Right forelimb (tissue), 1 donor: ENCODE measurements at places on chromosomes 1 and 21.

GRCh38 chr1:35707601-35708440, 10.9 kb downstream of the C1orf216 start:
- peak; percentile 69 for DNase-seq

GRCh38 chr1:2480236-2480985, 4.3 kb downstream of the PLCH2 start:
- DNase-seq: no peak

DNA sequence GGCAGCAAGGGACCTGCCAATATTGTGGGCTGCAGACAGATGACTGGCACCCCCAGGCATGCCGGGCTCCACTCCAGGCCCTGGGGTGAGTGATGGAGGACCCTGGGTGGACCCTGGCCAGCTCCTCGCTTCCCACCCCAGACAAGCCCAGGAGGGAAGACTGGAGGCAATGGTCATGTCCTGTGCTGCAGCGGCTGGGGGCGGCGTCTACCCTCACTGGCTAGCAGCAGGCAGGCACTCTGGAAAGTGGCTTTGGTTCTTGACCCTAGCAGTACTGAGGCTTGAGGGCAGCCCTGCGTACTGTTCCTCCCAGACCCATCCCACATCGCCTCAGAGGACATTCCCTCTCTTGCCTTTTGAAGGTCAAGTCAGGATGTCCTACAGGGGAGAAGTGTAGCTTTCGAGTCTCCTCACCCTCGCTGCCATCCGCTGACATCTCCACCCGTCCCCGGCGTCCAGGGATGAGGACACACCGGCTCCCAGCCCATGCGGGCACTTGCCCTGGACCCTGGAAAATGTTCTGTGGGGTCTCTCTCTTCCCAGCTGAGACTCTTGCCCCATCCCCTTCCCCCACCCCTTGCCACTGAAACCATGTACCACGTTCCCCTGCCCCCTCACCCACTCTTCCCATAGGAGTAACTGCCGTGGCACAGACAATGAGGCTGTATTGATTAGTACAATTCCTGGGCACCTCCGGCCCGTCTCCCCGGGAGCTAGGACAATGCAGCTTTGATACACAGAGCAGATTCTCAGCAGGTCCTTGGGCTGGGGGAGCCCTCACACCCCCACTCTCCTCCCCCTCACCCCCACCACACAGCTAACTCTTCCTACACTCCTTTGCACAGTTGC, 15.0 kb downstream of the SLC6A9 start:
- DNase-seq: no peak

DNA sequence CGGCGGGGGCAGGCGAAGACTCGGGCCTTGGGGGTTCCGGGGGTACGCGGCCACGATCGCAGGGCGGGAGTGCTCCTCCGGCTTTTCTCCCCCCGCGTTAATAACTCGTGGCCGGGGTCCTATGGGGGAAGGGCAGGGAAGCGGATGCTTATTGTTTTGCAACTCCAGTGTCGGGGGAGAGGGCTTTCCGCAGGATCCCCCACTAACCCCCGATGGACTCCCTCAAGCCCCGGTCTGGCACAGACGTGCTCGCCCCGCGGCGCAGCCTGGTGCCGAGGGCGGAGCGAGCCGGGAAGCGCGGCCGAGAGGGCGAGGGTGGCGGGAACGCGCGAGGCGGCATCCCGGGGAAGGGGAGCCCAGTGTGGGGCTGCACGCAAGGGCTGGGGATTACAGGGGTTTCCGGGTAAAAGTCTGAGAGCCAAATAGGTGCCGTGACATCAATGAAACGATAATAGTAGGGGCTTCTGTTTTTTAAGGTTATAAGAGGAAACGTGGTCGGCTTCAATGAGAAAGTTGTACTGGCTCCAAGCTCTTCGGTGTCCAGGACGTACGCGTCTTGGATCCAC, 772 bp downstream of the UCK2 start:
- peak; percentile 75 for DNase-seq

DNA sequence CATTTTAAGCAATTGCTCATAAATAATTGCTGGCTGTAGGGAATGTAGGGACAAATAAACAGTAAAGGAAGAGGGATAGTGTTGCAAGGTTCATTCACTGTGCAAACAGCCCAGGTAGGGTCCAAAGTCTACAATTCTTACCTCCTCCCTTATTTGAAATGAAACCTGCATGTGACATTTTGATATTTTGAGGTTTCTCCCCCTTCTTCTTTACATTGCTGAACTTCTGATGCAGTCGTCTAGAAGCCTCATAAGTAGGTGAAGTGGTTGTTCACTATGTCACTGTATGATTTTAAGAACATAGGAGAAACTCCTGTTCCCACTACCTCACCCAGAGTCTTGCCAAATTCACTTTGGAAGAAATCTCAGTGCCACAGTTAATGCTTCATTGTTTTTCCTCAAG, 16.1 kb downstream of the F5 start:
- DNase-seq: no peak

DNA sequence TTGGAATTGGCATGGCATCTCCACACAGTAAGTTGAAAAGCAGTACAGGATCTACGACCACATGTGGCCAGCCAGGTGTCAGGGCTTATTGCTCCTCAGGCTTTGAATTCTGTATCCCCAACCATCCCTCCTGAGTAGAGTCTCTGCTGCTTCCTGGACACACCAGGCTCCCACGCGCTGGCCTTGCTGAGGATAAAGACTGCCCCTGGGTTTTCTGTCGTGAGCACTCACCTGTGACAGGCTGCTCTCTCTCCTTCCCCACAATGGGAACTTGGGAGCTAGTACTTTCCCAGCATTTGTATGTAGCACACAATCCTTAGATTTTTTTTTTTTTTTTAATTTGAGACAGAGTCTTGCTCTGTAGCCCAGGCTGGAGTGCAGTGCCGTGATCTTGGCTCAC, 33.6 kb downstream of the PBX1 start:
- no peak for DNase-seq

- no peak for DNase-seq
Observed at GRCh38 chr1:228452194-228453021, 34.8 kb upstream of the RNF187 start.

DNA sequence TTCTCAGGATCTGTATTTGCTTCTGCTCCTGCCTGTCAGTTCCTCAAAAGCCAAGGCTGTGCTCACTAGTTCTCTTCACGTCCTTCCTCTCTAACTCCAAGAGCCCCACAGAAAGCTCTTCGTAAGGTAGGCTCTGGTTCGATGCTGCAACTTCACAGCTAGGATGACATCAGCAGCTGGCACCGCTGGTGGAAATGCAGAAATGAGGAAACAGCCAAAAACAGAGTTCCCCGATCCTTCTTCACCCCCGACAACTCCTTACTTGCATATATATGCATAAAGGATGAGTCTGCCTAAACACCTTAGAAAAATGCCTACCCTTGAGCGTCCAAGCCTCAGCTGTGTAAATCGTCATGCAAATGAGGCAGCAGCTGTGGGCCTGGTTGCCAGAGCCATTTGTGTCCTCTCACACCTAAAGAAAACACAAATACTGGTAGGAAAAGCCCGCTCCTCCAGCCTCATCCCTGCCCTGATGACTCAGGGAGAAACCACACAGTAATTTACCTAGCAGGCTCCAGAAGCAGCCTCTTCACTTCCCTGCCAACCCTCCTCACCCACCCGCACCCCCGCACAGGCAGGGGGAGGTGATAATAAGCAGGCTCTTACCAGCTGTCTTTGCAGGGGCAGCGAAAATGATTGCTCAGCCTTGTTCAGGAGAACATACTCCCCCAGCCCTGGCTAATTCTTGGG, 28.2 kb downstream of the BATF3 start:
- DNase-seq: peak; percentile 59

- no peak for DNase-seq
Observed at GRCh38 chr1:155043301-155043702, 7.8 kb upstream of the ADAM15 start.

GRCh38 chr1:25619101-25619890, 2.7 kb downstream of the MAN1C1 start:
- DNase-seq: peak; percentile 73

DNA sequence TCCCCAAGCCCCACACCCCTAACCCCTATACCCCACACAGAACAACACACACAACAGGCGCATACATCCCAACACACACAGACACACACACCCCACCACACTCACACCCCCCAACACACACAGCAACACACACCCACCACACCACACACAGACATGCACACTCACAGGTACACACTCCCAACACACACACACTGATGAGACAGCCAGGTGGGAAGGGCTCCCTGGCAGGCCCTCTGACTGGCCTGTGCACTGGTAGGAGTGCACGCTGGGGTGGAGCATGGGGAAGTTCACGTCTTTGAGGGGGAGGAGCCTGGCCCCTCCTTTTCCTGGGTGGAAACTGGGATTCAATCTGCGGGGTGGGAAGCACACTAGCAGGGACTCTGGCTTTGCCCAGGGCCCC, 116.7 kb downstream of the RHOU start:
- DNase-seq: no peak

GRCh38 chr21:28725396-28725795, 267.3 kb downstream of the LTN1 start:
- DNase-seq: no peak

- DNase-seq: no peak
Observed at GRCh38 chr1:145936247-145936646, 9.0 kb upstream of the RBM8A start.

DNA sequence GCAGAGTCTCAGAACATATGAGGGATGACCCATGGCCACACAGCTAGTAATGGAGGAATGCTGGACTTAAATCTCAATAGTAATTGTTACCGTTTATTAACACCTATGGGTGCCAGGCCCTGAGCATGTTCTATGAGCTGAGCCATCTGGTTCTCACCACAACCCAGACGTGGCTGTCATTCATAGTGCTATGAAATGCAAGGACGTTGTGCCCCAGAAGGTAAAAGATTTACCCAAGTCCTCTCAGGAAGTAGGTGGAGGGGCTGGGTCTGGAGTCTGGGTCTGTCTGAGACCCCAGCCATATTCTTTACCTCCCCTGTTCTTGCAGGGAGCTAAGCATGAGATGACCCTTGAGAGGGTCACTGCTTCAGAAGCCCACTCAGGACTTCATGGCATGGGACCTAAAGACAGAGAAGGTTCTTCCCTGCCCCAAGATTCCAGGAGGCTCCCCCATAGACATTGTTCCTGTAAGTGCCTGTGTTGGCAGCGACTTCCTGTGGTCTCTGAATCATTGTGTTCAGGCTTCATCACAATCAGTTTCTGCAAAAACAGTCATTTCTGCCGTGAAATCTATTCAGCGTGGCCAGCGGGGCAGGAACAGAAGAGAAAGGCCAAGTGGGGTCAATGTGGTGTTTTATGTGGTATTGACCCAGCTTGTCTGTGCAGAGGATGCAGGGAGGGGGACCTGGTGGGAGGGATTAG, 475.4 kb downstream of the PTPRU start:
- no peak for DNase-seq

DNA sequence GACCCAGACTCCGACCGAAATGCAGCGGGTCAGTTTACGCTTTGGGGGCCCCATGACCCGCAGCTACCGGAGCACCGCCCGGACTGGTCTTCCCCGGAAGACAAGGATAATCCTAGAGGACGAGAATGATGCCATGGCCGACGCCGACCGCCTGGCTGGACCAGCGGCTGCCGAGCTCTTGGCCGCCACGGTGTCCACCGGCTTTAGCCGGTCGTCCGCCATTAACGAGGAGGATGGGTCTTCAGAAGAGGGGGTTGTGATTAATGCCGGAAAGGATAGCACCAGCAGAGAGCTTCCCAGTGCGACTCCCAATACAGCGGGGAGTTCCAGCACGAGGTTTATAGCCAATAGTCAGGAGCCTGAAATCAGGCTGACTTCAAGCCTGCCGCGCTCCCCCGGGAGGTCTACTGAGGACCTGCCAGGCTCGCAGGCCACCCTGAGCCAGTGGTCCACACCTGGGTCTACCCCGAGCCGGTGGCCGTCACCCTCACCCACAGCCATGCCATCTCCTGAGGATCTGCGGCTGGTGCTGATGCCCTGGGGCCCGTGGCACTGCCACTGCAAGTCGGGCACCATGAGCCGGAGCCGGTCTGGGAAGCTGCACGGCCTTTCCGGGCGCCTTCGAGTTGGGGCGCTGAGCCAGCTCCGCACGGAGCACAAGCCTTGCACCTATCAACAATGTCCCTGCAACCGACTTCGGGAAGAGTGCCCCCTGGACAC, 534 bp downstream of the C1orf56 start:
- DNase-seq: peak; percentile 80

GRCh38 chr1:223319905-223320580, 43.9 kb downstream of the SUSD4 start:
- no peak for DNase-seq

DNA sequence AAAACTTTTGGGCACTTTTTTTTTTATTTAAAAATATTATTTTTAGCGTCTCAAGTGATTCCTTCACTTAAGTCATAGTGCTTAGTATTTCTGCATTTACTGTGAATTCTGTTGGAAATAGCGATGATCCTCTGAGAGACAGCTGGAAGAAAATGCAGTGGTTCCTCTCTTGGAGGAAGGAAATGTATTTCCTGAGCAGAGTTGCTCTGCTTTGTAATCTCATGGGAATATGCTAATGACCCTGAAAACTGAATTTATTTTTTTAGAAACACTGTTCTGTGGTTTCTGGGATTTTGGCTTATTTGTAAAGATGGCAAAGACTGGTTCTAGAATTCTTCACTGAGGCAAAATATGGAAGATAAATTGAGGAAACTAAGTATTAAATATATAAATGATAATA, 88.9 kb downstream of the NTNG1 start:
- DNase-seq: no peak
